ENCODE measurements at places on chromosomes 16 and 17. TPM values are rescaled to one million over a fixed set of nuclear protein-coding genes. Genes with fewer than 3 reads are reported as not detected.

The RGS11 gene
- 0.14 TPM for total RNA-seq

The GNPTG gene
- total RNA-seq = 25.4 TPM

The SMIM36 gene
- total RNA-seq = not detected

The GAS7 gene
- 0.35 TPM for total RNA-seq

The SLC22A31 gene
- total RNA-seq = 3.7 TPM

The MSLN gene
- total RNA-seq = not detected

The TBC1D3I gene
- 0.52 TPM for total RNA-seq

The ABCC6 gene
- not detected for total RNA-seq

The ITGAX gene
- total RNA-seq = 19.1 TPM

Data from activated naive CD4-positive, alpha-beta T cell treated with anti-CD3 and anti-CD28 coated beads, Interleukin-2, amount 50 U/mL, for 72 hours (primary cell).